Endothelial cell (in vitro differentiated cells): ENCODE measurements at places on chromosomes 5 and 9. TPM values are rescaled to one million over a fixed set of nuclear protein-coding genes. Genes with fewer than 3 reads are reported as not detected.
A peak's percentile ranks its signal among the peaks of the same experiment; 100 is the strongest.

Gene IFNE
- total RNA-seq = not detected

Gene IGFBPL1
- total RNA-seq = 9.1 TPM

Gene ATOSB
- 33.7 TPM for total RNA-seq

GRCh38 chr9:129569502-129570449 is 51.1 kb downstream of the C9orf50 start:
- DNase-seq = no peak

DNA sequence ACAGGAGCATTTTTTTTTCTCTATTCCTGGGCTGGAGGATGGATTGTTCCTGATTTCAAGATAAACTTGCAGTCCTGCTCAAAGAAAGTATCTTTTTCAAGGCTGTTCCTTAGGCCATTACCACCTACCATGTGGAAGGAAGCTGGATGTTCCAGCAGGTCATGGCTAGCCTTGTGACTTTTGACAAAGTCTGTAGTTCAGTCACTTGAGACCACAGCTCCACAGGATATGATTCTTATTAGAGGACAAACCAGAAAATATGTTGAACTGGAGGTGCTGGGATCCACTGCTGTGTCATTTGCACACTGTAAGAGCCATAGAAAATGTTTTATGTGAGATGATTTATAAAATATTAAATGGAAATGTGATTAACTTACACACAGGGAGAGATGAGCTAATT is 184.2 kb upstream of the ACO1 start:
- DNase-seq = no peak

DNA sequence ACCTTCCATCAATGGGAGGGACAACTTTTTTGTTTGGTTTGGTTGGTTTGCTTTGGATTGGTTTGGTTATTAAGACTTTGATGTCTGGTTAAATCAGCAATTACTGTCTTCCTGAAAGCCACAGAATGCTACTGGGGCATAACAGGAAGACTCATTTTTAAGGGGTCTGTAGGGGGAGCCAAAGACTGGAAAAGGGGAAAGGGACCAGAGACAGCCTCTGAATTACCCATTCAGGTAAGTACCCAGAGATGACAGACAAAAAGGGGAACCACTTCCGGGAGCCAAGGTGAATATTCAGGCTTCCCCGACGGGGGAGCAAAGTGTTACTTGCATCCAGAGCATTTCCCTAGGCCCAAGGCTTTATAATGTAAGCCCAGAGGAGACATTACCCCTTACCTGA is 4.6 kb upstream of the FEM1C start:
- DNase-seq = peak; percentile 34

- no peak for DNase-seq
Observed at GRCh38 chr5:125100951-125101350, 354.5 kb upstream of the ZNF608 start.
